ENCODE measurements at places on chromosomes 1 and 21.

DNA sequence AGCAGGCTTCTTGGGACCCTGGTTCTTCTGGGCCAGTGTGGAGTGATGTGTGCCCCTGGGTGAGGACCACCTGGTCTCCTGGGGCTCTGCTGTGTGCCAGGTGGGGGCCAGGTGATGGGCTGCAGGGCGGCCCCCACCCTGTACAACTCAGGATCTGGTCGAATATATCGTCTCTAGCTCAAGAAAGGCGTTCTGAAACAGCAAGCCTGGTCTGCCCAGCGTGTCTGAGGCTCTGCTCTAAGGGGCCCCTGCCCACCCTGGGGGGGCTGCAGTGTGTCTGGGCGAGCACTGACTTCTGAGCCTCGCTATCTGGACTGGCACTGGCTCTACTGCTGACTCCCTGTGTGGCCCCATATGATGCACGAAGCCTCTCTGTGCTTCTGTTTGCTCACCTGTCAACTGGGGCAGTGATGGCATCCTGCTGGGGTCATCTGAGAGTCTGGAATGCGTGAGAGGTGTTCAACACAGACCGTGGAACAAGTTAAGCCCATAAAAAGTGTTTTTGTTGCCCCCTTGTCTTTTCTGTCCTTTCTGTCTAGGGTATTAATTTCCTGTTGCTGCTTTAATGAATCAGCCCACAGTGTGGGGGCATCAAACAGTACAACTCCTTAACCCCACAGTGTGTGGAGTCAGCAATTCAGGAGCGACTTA lies 56.0 kb upstream of the TRAPPC10 start:
- DNase-seq: no peak

GRCh38 chr1:112637254-112638109 lies 17.9 kb downstream of the CAPZA1 start:
- DNase-seq: no peak

DNA sequence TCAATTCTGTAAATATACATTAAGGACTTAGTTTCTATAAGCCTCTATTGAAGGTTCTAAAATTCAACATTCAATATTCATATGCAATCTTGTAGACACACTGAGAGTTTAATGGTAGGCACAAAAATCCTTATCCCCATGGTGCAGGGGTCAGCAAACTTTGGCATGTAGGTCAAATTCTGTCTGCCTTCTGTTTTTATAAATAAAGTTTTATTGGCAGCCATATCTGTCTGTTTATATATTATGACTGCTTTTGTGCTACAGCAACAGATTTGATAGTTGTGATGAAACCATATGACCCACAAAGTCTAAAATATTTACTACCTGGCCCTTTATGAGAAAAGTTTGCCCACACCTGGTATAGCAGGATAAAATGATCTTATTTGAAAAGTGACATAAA lies 91.2 kb upstream of the PPIH start:
- no peak for DNase-seq

DNA sequence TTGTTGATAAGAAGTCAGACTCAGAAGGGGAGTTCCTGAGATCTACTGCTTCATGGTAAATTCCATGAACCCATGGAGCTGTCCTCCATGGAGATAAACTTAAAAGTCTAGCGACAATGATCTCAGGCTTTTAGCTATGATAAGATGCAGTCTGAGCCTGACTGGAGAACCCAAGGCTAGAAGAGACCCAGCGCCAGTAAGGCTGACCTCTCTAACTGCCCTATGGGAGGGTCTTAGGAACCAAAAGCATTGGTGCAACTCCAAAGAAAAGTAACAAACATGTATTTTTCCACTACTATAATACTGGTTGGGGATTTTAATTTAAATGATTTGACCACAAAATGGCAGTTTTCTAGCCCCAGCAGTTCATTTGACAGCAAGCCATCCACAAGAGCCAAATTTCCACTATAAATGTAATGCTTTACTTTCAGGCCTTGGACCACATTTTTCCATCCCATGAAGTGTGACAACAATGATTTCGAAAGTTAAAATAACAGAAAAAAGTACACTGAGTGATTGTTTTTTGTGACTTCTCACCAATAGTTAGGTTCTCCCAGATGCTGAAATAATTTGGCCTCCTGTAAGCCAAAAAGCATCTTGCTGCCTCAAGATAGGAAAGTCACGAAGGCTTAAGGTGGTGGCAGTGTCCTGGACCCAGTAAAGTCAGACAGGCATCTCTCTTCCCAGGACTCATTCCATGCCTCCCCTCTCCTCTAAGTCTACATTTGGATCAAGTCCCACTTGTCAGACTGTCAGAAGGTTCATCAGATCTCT lies 43.1 kb upstream of the EXOSC10 start:
- DNase-seq: no peak

DNA sequence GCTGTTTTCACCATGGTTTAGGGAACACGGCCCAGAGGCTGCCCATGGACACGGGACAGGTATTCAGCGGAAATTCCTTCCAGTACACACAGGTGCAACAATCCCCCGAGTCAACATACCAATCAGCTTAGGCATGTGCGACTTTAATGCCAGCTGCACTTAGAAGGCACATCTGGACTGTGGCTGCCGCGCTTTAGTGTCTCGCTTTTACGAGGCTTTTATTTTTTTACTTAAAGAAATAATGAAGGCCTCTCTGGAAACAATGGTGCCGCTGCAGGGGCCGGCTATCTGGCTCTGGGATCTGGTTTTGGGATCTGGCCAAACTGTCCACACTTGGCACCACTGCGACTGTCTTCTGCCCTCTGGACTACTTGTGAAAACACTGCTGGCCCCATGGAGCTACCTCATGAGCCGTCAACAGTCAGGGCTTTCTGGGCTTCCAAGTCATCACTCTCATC lies 55.5 kb downstream of the SLC66A1 start:
- DNase-seq: no peak

DNA sequence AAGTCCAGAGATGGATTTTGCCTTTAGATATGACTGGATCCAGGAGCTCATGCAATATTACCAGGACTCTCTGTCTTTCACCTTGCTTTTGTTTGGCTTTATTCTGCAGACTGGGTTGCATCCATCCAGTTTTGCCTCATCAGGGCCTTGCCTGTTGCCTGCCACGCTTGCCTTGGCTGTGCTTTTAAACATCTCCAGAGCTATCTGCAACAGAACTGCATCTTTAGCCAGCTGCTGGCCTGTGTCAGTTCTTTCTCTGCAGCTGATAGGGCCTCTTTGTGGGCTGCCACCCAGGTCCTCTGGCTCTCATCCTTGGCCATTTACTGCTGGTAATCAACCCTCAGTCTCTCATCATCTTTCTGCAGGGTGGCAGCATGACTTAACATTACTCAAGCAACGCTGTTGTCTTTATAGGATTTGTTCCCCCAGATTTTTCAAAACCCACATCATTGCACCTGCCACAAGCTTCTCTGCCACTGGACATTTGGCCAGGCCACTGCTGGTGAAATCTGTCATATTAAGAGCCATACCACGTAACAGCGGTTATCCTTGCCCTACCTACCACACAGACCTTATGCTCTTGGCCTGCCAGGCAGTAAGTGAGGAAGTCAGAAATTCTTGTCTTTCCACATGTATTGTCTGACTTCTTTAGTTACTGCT lies 24.4 kb upstream of the HUNK start:
- no peak for DNase-seq

DNA sequence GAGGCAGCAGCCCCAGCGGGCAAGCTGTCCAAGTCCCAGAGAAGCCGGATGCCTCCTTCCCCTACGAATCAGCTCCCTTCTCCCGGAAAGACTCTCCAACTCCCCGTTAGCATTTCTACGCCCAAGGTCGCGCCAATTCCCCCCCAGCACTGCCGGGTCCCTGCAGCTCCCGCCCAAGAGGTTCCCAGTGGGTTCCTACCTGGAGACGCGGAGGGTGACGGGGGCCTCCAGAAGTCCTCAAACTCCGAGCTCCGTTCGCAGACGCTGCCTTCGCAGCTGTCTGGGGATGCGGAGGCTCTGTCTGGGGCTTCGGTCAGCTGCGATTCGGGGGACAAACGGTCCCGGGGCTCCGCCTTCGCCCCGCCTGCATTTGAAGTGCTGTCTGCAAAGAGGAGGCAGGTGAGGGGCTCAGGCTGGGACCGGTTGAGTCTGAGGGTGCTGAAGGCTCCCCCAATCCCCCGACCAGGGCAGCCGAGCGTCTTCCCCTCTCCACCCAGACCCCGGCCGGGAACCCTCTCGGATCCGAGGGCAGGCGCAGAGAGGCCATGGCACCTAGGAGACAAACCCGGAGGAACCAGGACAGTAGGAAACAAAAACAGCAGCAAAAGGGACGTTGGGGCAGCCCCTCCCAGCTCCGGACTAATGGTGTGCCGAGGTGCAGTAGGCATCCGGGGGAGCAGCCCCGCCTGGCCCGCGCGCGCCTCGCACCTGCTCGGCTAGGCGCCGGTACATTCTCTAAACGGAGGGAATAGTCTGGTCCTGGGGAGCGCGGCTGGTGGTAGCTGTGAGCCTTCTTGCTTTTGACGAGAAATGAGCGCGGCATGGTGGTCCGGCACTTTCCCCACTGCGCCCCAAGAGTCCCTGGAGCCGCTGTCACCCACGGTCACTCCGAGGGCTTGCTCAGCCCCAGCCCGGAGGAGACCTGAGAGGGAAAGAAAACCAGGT lies 3.8 kb downstream of the GFI1 start:
- DNase-seq: no peak

DNA sequence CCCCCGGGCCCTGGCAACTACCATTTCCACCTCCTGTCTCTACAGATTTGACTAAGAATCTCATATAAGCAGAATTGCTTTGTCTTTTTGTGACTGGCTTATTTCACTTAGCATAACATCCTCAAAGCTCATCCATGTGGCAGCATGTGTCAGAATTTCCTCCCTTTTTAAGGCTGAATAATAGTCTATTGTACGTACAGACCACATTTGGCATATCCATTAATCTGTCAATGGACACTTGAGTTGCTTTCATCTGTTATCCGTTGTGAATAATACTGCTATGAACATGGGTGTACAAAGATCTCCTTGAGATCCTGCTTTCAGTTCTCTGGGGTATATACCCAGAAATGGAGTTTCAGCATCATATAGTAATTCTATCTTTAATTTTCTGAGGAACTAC lies 24.0 kb downstream of the SPATA21 start:
- DNase-seq: no peak

GRCh38 chr1:241485554-241485992 lies 34.0 kb downstream of the FH start:
- no peak for DNase-seq

GRCh38 chr1:67722292-67722944 lies 37.4 kb downstream of the GADD45A start:
- no peak for DNase-seq

DNA sequence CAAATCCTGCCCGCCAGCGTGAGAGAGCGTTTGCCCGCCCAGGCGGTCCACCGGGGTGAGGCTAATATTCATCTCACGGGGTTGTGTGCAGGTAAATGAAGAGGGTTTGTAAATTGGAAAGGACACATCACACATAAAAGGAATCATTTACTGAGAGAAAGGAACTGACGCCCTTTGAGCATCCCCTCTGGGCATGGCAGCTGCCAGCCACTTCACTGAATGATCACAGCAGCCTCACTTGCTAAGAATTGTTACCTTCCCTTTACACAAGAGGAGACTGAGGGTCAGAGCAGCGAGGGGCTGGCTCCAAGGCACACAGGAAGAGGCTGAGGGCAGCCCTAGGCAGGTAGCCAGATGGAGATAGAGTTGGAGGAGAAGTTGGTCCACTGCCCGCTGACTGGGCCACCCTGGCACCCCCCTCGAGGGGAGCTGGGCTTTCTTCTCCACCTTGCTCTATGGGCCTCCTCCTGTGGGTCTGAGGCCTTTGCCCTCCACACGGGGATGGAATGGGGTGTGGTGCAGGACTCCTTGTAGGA lies 96.0 kb downstream of the FOXD2 start:
- DNase-seq: no peak

GRCh38 chr1:153688736-153689328 lies 10.3 kb downstream of the NPR1 start:
- DNase-seq: no peak

GRCh38 chr1:241675983-241676382 lies 23.9 kb downstream of the WDR64 start:
- no peak for DNase-seq

- no peak for DNase-seq
These were observed 44.5 kb downstream of the CBS start for GRCh38 chr21:43031121-43031619.

- no peak for DNase-seq
These were observed 95.5 kb downstream of the SSBP3 start for GRCh38 chr1:54310439-54311328.

DNA sequence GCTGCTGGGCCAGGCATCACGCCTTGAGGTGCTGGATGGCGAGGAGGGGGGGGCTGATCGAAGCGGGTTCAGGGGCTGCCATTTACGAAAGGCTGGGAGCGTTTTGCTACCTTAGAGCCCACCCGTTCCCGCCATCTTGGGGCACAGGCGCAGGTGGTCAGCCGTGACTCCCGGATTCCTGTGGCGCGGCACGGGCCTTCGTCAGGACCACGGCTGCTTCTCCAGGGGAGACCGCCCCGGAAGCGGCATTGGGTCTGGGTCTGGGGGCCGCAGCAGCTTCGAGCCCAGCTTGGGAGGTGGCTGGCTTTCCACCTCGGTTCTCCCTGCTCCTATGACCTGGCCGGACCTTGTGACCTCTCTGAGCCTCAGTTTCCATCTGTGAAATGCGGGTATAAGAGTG lies 23.8 kb downstream of the SPSB1 start:
- no peak for DNase-seq

DNA sequence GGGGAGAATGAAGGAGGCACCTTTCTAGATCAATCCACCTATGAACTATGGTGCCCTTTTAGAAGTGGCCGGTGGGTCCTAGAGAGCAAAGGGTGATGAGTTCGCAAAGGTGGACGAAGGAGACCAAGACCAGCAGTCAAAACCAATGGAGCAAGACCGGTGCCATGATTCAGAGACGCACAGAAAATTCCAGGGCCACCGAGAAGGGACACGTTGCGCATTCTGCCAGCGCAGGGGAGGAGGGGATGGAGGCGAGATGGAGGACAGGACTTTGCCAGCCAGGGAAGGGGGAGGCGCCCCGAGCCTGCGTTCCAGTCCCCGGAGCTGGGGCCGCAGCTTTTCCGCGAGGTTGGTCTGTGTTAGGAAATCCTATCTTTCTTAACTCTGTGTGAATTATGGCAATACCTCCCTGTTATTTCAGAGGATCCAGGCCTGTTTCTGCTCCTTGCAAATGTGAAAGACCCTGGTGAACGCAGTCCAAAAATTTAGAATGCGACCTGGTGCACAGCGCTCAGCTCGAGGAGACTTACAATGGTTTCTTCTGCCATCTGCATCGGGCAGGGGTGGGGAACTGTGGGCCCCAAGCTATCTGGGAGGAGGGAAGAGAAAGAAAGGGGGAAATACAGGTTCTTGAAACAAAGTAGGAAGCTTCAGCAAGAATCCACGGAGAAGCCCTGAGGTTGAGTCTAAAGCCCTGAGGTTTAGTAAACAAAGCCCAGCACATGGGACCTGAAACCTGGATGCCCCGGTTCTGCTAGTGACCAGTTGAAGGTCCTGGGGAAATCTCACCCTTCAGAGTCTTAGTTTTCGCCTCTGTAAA lies 129.4 kb downstream of the MRPS6 start:
- DNase-seq: no peak

DNA sequence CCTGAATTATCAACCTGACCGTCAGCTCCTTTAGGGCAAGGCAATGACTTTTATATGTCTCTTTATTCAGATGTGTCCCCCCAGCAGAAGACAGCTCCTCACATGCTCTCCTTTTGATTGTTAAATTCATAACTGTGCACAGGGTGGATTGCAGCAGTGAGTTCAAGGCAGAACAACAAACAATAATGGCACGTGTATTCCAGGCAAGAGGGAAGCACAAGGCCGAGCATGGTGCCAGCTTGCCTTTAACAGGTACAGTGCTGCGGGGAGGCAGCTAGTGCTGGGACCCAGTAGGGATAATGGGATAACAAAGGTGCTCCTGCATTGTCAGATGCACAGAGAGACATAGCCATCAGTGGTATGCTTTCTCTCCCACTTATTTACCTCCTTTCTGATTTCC lies 248.4 kb downstream of the RHOU start:
- DNase-seq: no peak

- DNase-seq: no peak
These were observed 2.7 kb downstream of the PPFIA4 start for GRCh38 chr1:203028784-203029553.

All from stimulated activated CD8-positive, alpha-beta memory T cell treated with anti-CD3 and anti-CD28 coated beads, Interleukin-15, amount 100 ng/mL, for 1 hour (primary cell).